Activated CD4-positive, alpha-beta T cell treated with anti-CD3 and anti-CD28 coated beads for 48 hours (primary cell): ENCODE measurements at places on chromosomes 5 and 9.

DNA sequence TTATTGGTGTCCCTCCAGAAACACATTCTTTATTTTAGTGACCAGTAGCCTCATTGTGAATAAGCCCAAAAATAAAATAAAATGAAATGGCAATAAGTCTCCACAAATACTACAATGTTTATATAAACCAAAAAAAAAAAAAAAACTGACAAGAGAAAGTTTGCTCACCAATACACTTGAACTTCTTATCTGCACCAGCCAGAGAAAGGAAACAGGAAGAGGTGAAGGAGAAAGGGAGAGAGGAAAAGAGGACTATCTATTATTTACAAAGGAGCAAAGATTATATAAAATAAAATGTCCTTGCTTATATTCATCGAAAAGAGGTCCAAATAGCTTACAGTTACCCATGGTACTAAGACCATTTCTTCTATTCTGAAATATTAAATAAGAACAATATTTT is 176.4 kb upstream of the CCNG1 start:
- DNase-seq, result no peak

GRCh38 chr9:112112941-112113681 is 62.0 kb downstream of the SUSD1 start:
- DNase-seq, result peak; percentile 8

- no peak for DNase-seq
Observed at GRCh38 chr5:35640623-35641022, 23.0 kb downstream of the SPEF2 start.

DNA sequence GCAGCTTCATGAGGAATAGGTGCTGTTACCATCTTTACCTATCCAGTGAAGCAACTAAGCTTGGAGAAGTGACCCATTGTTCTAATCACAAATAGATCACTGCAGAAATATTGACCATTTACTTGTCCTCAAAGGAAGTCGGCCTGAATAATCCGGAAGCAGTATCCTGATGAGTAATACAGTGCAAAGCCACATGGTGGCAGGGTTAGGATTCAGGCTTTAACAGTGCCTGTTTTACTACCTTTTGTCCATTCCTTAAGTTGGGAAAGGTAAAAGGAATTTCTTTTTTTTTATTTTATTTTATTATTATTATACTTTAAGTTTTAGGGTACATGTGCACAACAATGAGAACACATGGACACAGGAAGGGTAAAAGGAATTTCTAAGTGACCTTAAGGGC is 336.3 kb downstream of the KDM4C start:
- DNase-seq, result no peak

- DNase-seq, result no peak
Observed at GRCh38 chr9:13151489-13151888, 128.0 kb downstream of the MPDZ start.

DNA sequence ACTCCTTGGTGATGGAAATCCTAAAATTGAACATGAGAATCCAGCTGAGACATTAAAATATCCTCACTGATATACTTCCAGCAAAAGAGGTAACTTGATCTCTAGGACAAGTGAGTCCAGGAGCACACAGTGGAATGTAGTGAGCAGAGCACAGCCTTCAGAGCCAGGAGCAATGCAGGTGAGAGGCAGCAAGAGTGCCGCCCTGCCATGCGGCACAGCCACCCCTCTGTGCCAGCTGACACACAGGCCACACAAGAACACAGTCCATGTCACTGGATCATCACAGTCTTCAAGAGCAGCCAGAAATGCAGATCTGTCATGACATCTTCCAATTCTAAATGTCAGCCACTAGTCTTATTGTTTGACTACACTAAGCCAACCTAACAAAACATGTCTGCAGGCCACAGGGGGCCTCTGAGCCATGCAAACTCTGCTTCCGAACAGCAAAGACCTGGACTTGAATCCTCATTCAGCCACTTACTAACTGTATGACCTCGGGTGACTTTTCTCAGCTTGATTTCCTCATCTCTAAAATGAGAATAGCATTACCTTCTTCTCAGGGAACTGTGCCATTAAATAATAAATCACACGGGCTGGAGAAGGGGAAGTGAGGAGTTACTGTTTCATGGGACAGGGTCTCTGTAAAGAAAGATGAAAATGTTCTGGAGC is 47.0 kb downstream of the CCDC125 start:
- DNase-seq, result no peak

- DNase-seq, result no peak
Observed at GRCh38 chr9:101072259-101072658, 43.7 kb downstream of the PLPPR1 start.

GRCh38 chr9:83623679-83624076 is 735 bp downstream of the IDNK start:
- DNase-seq, result no peak

DNA sequence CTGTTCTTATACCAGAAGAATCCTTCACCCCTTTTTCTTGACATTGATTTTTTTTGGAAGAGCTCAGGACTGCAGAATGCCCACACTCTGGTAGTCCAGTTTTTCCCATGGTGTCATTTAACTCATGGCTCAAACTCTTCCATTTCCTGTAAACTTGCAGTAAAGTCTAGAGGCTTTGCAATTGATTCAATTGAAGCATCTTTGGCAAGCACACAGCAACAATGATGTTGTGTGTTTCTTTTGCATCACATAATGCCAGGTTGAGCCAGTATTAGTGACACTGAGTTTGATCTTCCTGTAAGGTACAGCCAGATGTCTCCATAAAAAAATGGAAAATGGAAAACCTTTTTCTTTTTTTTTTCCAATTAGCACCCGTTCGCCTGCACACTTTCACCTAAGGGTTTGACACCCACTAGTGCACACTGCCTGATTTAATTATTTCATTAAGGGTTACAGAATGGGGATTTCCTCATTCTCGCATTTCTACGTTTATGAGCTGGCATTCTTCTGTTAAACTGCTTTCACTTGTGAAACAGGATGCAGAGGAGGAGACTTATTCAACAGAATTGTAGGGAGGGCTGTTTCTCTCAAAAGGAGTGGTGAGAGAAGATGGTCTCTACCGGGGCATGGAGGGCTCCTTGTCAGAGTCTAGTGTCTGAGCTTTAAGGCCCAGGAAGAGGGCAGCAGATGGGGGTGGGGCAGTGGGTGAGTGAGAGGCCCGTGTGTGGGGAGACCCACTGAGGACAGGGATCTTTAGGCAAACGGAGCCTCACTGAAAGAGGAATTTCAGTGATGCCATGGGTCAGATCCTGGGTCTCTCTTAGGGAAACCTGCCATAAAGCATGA is 2.2 kb upstream of the S1PR3 start:
- DNase-seq, result no peak

- no peak for DNase-seq
Observed at GRCh38 chr9:89799766-89800165, 195.0 kb downstream of the GADD45G start.
